ENCODE measurements at places on chromosomes 11 and 22.
A peak's percentile ranks its signal among the peaks of the same experiment; 100 is the strongest.

DNA sequence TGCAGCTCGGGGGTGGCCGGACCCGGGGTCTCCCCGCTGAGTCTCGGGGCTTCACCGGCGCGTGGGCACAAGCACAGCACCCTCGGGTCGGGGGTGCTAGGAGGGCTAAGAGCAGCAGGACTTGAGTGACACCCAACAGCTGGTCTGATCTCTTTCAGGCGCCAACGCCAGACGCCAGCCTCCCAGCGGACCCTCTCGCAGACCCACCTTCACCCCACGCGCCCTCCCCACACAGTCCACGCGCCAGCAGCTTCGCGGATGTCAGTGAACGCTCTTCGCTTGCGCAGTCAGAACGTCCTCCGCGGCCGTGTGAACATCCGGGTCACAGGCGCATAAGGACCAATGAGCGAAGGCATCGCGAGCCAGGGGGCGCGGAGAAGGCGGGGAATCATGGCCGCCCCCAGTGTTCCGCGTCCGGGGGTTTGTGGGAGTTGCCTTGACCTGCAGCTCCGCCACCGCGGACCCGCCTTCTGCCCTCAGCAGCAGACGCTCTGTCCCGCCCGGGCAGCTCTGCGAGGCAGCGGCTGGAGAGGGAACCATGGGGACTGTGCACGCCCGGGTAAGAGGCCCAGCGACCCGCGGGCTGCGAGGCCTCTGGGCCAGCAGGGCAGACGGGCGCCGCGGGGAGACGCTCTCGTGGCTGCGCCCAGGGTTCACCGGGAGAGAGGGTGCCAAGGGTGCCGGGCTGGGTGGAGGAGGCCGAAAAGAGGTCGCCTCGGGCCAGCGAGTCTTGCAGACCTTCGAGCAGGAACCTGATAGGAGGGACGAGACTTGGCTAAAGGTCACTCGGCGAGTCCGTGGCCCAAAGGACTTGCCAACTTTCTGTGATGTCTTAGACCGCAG is at the start of gene SAMM50:
SAMM50 (plus strand) TSS at position 403 of the 843 bp plus-strand sequence; CDS start at position 539, 136 bp downstream.
- peak; percentile 94 for DNase-seq

DNA sequence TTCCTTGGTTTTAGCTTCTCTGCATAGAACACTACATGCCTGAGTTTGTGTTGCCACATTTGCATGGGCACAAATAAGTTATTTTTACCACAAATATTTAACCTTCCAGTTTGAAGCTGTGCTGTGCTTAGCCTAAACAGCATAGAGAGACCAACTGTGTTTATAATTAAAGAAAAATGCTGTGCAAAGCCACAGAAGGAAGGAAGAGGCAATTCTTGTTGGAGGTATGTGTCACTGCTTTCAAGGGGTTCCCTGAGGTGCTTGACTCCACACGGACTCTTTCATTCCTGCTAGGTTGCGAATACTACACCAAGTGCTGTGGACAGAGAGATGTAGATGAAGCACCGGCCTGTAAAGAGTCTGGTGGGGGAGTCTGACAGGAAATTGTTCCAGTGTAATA is 47.6 kb upstream of the OLFML1 start:
- DNase-seq, result no peak

- peak; percentile 79 for DNase-seq
These were observed 11.9 kb upstream of the MDK start for GRCh38 chr11:46369458-46370152.

DNA sequence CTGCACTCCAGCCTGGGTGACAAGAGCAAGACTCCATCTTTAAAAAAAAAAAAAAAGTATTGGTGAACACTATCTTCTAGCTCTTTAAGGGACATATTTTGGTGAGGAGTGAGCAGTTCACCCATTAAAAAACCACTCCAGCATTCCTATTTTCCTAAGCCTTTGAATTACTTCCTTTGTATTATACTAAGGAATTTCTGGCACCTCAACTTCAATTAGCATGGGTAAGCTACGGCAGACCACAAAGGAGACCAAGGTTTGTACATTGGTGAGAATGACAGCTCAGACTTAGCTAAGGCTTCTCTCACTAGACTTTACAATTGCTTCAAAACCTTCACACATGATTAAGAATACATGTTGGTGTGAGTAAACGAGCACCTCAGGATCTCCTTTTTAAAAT is 57.0 kb upstream of the BIRC3 start:
- no peak for DNase-seq

- no peak for DNase-seq
These were observed 147.0 kb upstream of the API5 start for GRCh38 chr11:43164831-43165230.

GRCh38 chr11:73317803-73318202 is 9.7 kb downstream of the ARHGEF17 start:
- DNase-seq, result no peak

- DNase-seq, result no peak
These were observed 125.7 kb downstream of the MRTFA start for GRCh38 chr22:40510631-40511364.

GRCh38 chr11:78542007-78542406 is 32.7 kb downstream of the NARS2 start:
- no peak for DNase-seq

- no peak for DNase-seq
These were observed 35.4 kb upstream of the IGSF9B start for GRCh38 chr11:133992121-133992520.

- DNase-seq, result no peak
These were observed 232.6 kb upstream of the MPPED2 start for GRCh38 chr11:30818721-30819120.

DNA sequence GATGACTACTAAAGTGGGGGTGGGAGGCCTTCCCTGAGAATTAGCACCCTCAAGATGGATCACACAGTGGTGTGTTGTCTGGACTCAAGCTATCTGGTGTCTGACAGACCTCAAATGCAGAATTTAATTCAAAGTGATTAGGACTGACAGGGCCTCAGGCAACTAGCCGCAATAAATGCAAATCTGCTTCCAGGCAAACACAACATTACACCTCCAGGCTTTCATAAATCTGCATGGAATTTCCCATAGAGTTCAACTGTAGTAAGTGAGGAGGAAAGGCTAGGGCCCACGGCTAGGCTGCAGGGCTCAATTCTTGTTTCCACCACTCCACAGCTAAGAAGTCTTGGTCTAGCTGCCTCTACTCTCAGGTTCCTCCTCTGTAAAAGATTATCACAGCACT is 331.4 kb downstream of the LARGE1 start:
- no peak for DNase-seq

DNA sequence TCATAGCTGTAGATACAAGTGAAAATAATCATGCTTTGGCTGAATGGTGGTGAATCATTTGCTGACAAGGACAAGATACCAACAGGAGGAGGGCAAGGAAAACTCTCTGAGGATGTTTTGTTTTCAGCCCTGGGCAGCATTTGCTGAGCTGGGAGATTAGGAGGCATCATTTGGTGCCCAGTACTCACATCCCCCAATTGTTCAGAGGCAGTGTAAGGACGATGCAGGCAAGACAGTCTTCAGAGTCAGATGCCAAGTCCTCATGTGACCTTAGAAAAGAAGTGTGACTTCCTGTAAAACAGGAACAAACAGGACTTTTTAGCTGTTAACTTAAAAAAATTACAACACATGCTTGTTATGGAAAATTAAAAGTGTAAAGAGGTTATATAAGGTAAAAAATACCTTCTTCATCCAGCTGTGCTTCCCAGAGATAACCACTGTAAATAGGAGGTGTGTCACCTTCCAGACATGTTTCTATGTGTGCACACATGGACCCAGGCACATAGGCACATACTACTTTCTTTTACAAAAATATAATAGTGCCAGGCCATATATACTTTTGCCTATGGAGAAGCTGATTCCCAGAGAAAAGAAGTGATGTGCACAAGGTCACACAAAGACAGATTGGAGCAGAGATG is 18.0 kb downstream of the CNTF start:
- no peak for DNase-seq

GRCh38 chr11:102911758-102912481 is 37.1 kb upstream of the MMP12 start:
- no peak for DNase-seq

DNA sequence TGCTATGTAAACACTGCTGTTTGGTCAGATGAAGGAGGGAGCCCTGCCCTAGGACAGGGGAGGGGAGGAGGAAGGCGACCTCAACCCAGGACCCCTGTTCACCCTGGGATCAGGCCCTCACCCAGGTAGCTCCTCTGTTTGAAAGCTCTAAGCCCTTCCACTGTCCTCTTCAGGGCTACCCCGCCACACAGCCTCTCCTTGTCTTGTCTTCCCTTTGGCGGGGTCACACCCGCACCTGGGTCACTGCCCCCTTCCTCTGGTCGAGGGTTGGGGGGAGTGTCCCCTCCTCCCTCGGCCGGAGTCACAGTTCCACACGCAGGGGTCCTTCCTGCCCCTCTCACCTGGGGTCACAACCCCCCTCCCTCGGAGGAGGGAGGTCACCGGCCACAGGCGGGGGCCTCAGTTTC is 463 bp upstream of the PTPMT1 start:
- DNase-seq, result no peak

GRCh38 chr22:24443668-24444067 is 16.3 kb downstream of the ADORA2A start:
- DNase-seq, result no peak

DNA sequence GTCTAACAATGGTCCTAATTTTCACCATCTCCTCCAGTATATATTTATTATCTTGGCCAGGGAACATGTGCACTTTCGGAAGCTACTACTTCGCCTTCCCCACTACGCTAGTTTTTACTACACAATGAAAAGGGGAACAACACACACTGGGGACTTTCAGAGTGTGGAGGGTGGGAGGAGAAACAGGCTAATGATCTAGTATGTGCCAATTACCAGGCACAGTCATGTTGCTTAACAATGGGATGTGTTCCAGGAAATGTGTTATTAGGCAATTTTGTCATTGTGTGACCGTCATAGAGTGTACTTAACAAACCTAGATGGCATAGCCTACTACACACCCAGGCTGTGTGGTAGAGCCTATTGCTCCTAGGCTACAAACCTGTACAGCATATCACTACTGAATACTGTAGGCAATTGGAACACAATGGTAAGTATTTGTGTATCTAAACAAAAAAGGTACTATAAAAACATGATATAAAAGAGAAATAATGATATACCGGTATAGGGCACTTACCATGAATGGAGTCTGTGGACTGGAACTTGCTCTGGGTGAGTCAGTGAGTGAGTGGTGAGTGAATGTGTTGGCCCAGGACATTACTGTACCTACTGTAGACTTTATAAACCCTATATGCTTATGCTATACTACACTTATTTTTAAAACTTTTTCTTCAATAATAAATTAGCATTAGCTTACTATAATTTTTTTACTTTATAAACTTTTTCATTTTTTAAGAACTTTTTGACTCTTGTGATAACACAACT is 20.1 kb upstream of the CUL5 start:
- no peak for DNase-seq

DNA sequence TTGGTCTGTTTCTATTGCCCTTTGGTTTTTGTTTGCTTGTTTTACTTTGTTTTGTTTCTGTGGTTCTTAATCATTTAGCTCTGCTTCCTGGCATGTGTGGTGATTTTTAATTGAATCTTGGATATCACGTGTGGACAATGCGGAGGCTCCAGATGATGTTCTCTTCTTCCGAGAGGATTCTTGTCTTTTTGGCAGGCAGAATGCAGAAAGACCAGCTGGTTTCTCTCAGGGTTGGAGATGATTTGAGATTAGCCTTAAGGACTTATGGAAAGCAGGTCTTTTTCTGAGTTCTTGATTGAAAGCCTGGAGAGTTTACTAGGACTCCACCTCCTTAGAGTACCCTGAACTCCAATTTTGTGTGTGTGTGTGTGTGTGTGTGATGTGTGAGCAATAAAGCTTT is 21.0 kb upstream of the ANO1 start:
- DNase-seq, result no peak

GRCh38 chr11:65225279-65226102 is 36.3 kb upstream of the POLA2 start:
- peak; percentile 59 for DNase-seq

- DNase-seq, result no peak
These were observed 23.0 kb downstream of the CDON start for GRCh38 chr11:126039485-126040271.

- DNase-seq, result no peak
These were observed 37.4 kb downstream of the YAP1 start for GRCh38 chr11:102147632-102148031.

DNA sequence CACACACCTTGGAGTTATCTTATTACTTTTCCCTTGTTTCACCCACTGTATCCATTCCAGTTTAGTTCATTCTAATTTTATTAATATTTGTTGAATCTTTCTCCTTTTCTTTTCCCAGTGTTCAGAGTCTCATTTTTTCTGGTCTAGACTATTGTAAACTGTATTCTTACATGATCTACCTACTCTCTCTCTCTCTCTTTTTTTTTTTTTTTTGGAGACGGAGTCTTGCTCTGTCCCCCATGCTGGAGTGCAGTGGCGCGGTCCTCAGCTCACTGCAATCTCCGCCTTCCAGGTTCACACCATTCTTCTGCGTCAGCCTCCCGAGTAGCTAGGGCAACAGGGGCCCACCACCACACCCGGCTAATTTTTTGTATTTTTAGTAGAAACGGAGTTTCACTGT is 2.1 kb downstream of the ANKRD42 start:
- no peak for DNase-seq

- DNase-seq, result no peak
These were observed 197.5 kb upstream of the B3GAT1 start for GRCh38 chr11:134609361-134610115.

DNA sequence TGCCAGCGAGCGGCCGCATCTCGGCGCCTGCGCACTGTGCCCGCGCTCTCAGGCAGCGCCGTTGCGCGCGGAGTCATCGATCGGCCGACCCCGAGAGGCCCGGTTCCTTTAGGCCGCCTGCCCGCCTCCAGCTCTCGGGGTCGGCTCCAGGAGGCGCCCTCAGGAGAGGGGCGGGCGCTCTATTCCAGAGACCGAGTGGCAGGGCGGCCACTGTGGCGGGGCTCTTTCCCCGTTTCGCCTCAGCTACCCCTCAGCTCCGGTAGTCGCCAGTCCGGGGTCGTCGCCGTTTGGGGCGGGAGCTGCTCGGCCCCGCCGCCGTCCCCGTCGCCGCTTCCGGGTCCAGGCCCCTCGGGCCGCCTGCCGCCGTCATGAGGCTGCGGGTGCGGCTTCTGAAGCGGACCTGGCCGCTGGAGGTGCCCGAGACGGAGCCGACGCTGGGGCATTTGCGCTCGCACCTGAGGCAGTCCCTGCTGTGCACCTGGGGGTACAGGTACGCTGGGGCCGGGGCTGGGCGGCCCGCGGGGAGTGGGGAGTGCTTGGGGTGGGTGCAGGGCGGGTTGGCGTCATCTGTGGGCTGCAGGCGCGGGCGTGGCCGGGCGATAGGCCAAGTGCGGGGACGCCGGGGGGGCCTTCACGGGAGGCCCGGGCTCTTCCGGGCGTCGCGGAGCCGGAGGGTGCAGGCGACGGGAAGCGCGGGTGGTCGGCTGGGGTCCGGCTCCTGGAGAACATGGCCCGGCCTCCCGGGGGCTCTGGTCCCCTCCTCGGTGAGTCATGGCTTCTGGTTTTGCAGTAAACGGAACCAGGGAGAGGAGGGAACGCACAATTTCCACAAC is at the start of gene FBXO7:
FBXO7 (plus strand) TSS at position 177 of the 833 bp plus-strand sequence; CDS start at position 369, 192 bp downstream.
- peak; percentile 87 for DNase-seq

GRCh38 chr11:35812828-35813227 is 131.0 kb upstream of the LDLRAD3 start:
- no peak for DNase-seq

GRCh38 chr11:18761741-18762140 is 29.9 kb downstream of the PTPN5 start:
- DNase-seq, result no peak

- no peak for DNase-seq
These were observed 11.1 kb downstream of the OR52K2 start for GRCh38 chr11:4460151-4460550.

- DNase-seq, result peak; percentile 95
These were observed 1.5 kb upstream of the INPPL1 start for GRCh38 chr11:72222907-72223614.
